Stimulated activated CD4-positive, alpha-beta T cell treated with anti-CD3 and anti-CD28 coated beads, Interleukin-2, amount 100 ng/mL, for 4 hours (primary cell): ENCODE measurements at places on chromosomes 7 and 10.

GRCh38 chr7:149020483-149020882 lies 7.8 kb downstream of the PDIA4 start:
- no peak for DNase-seq

- no peak for DNase-seq
These were observed 406.2 kb downstream of the KCNMA1 start for GRCh38 chr10:77231375-77231774.

- no peak for DNase-seq
These were observed 342.3 kb upstream of the SEMA3D start for GRCh38 chr7:85529201-85529600.

DNA sequence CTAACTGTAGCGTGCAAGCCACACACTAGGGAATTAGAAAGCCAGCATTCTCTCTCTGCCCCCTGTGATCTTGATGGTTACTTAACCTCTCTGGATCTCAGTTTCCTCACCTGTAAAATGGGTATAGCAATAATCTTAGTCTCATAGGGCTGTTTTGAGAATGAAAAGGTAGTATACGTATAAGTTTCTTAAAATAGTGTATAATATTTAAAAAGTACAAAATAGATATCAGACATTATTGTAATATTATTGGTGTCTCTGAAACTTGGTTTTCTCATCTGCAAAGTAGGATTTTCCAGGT lies 80.4 kb downstream of the CHN2 start:
- no peak for DNase-seq

DNA sequence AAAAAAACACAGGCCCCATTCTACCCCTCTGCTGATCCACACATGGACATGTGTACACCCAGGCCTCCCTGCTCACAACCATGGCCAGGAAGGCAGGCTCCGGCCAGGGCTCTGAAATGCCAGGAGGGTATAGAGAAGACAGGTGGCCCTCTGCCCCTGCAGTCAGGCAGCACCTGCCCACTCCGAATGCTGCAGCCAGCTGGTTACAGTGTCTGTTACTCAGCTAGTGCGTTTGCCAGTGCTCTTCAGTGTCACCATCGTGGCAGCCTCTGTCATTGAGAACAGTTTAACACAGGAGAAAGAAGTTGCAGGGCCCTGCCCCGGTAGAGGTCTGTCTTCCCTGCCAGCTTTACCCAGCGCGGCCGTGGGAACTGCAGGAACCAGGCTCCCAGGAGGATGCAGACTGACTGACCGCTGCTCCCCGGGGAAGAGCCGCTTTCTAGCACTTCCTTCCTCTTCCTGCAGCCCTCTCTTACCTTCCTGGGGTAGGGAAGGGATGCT lies 128.8 kb upstream of the FAM20C start:
- no peak for DNase-seq

- peak; percentile 31 for DNase-seq
These were observed 49.4 kb downstream of the HK1 start for GRCh38 chr10:69327463-69328379.

DNA sequence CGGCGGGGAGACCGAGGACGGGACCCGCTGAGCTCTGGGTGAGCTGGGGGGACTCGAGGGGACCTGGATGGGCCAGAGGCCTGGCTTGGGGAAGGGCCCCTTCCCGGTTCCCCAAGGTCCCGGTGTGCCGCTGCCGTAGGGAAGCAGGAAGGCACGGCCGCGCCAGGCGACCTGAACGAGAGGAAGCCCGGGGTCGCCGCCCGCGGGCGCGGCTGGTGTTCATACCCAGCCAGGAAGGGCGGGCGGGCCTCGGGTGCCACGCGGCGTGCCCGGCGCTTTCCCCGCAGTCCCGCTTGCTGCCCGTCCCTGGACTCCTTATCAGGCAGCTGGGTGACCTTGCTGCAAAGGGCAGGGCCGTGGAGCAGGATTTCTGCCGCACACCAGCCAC lies 38.0 kb downstream of the ZNF777 start:
- no peak for DNase-seq

DNA sequence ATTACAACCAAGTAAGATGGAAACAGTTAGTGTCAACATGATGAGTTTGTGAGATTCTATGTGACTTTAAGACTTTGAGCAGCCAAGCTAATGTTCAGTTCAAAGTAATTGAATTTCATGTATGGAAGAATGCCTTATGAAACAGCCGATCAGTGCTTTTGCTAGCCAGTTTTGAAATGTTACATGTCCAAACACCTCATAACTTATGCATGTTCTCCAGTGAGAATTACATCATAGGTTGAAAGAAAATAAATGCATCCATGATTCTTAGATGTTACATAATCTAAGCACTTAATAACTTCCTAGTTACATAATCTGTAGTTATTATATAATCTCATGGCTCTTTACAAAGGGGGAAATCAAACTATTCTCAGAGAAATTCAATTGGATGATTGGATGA lies 211.3 kb downstream of the BICC1 start:
- DNase-seq: no peak

- DNase-seq: no peak
These were observed 66.1 kb upstream of the PIP4K2A start for GRCh38 chr10:22780474-22780885.
